Articular chondrocyte of knee joint (primary cell): ENCODE measurements at places on chromosomes 2 and 18. TPM values are rescaled to one million over a fixed set of nuclear protein-coding genes. Genes with fewer than 3 reads are reported as not detected.

B3GNT7 gene
- total RNA-seq = 0.43 and 0.78 TPM in 2 replicates

FAM228A gene
- 0.43 and 0.65 TPM in 2 replicates for total RNA-seq

RPRM gene
- total RNA-seq = not detected in 2 replicates

MATN3 gene
- total RNA-seq = 2.8 and 4.3 TPM in 2 replicates
